Activated naive CD8-positive, alpha-beta T cell treated with anti-CD3 and anti-CD28 coated beads, Interleukin-2, amount 50 U/mL, for 16 hours (primary cell): ENCODE measurements at places on chromosomes 5 and 9.

- DNase-seq: no peak
Measured at GRCh38 chr5:133489632-133490031, 122.7 kb downstream of the FSTL4 start.

DNA sequence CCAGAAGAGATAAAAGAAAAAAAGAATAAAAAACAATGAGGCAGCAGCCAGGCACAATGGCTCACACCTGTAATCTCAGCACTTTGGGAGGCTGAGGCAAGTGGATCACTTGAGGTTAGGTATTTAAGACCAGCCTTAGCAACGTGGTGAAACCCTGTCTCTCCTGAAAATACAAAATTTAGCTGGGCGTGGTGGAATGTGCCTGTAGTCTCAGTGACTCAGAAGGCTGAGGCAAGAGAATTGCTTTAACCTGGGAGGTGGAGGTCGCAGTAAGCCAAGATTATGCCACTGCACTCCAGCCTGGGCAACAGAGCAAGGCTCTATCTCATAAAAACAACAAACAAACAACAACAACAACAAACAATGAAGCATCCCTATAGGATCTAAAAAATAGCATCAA is 121.5 kb downstream of the HMHB1 start:
- no peak for DNase-seq

DNA sequence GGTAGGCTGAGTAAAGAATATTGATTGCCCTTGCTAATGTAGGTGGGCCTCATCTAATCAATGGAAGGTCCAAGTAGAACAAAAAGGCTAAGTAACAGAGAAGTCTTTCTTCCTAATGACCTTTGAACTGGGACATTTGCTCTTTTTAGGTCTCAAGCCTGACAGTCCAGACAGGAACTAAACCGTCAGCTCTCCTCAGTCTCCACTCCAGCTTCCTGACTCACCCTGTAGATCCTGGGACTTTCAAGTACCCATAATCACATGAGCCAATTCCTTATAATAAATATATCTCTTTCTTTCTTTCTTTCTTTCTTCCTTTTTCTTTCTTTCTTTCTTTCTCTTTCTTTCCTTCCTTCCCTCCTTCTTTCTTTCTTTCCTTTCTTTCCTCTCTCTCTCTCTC is 479.5 kb upstream of the PAPPA start:
- DNase-seq: no peak

DNA sequence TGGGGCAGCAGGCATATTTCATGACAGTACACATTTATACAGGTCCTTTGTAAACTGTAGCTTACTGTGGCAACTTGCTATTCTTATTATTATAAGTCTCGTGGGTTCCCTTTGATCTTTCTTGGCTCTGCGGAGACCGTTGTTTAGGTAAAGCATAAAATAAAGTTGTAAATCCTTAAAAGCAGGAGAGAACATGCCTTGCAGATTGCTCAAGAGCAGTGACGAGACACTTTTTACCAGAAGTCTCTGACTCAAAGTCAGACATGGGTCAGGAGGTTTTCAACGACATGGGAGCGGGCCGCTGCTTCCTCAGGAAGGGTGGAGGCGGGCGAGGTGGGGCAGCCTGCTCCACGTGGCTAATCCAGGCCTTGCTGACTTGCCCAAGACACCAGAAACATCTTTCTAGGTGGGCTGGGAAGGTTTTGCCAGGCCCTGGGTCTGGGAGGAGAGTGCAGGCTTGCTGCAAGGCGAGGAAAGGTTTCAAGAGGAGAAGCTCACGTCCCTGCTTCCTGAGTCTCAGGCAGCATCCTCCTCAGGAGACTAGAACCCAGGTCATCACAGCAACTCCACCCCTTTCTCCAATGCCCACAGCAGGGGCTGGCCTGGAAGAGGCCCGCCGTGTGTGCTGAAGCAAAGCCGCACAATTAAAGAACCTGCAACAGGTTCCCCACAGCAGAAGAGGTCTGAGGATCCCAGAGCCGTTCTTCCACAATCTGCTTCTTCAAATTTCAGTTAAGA is 6.5 kb downstream of the TBC1D2 start:
- no peak for DNase-seq

DNA sequence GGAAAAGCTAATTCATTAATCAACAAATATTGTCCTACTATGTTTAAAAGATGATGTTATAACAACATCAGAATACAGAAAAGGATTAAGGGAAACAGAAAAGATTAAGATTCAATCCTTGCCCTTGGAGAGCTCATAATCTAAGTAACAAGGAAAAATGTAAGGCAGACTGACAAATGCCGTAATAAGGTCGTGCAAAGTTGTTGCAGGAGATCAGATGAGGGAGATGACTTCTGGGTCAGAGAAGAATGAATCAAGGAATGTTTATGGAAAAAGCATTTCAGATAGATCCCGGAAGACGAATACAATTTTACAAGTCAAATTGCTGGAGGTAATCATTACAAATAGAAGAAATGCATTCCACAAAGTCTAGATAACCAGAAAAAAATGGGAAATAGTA is 6.4 kb downstream of the ADAMTS6 start:
- no peak for DNase-seq

- no peak for DNase-seq
Measured at GRCh38 chr5:6762116-6762515, 48.9 kb downstream of the TENT4A start.

DNA sequence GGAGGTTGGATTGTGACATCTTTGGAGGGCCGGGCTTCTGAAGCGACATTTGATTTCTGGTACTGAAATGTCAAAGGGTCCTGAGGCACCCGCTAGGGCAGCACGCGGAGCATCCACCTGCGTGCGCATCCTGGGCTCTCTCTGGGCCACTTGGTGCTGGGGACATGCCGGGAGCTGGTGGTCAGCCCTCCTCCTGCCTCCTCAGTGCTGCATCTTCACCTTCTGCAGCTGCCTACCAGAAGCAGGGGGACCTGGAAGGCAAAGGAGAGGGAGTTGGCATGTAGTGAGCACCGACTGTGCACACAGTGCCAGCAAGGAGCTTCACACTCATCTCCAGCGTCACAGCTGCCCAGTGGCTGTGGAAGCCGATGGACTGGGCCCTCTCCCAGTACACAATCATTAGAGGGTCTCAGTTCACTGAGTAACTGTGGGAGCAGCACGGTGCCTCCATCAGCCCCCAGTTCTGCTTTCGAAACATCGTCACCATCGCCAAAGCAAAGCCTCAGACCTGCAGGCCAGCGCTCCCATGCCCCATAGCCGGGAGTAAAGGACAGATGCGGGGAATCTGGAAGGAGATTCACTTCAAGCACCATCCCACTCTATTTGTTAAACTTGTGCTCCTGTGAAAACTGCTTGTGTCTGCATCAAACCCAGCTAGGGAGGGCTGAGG is 138.4 kb downstream of the KCNIP1 start:
- DNase-seq: no peak

- DNase-seq: no peak
Measured at GRCh38 chr5:81590498-81591384, 160.2 kb downstream of the SSBP2 start.

DNA sequence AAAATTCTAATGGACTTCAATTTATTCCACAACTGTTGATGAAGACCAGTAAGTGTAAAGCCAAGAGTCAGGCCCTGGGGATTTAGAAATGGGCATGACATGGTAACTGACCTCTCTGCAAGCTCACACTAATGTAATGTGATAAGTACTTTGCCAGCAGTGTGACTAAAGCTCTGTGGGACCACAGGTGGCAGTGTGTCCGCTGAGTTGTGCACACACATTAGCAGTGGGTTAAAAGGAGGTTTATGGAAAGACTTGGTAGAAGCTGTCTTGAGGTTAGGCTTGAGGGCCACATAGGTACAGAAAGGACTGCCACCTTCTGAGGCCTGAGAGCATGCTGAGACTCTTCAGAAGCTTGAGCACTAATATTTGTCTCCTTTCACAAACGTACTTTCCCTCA is 67.6 kb downstream of the UBAP1 start:
- DNase-seq: no peak

DNA sequence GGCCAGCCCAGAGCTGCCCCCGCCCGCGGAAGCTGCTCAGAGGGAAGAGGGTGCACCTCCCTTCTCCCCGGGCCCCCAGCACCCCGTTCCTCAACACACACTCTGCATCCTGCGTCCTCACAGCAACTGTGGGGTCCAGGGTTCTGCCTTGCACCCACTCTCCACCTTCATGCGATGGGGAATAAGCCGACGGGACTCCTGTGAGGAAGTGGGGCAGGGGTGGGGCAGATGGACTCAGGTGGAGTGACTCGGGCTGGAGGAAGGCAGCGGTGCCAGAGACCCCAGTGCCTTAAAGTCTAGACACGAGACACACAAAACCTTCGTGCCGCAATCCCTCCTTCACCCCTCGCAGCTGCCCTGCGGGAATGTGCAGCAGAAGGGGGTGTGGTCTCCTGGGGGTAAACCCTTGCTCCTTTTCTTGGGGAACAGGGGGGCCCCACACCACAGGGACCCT is 8.6 kb downstream of the BRD3 start:
- DNase-seq: no peak

- no peak for DNase-seq
Measured at GRCh38 chr5:2253040-2253975, 370.6 kb upstream of the IRX4 start.

DNA sequence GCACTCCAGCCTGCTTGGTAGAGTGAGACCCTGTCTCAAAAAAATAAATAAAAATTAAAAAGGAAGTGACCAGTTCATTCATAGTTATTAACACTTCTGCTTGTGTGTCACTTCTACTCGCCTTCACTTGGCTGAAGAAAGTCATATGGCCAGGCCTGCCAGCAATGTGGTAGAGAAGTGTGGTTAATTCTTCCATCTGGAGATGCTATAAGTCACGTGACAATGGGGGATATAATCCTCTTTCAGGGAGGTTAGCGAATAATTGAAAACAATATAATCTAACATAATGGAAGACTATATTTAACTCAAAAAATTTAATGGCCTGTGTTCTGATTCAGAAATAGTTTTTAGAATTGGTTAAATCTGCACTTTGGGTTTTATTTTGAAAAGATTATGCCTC is 305.6 kb downstream of the DOCK8 start:
- no peak for DNase-seq

GRCh38 chr5:74966141-74967026 is 86.0 kb downstream of the GCNT4 start:
- no peak for DNase-seq

- DNase-seq: no peak
Measured at GRCh38 chr9:132242621-132243155, 80.8 kb downstream of the NTNG2 start.

GRCh38 chr5:160548949-160549645 is 127.4 kb downstream of the PTTG1 start:
- DNase-seq: no peak

GRCh38 chr5:97071101-97071500 is 71.3 kb downstream of the LIX1 start:
- no peak for DNase-seq

DNA sequence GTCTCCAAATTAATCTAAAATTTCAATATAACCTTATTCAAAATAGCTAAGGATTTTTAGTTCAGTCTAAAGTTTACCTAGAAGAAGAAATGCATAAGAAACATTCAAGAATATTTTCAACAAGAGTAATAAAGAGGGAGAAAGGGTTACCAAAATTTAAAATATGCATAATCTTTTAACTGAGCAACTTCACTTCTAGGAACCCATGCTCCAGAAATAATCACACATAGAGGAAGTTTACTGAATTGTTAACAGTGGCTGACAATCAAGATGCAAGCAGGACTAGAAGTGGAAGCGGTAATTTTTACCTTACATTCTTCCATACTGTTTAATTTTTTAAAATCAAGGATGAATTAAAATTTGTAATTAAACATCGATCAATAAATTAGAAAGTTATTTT is 1.9 kb downstream of the PJA2 start:
- DNase-seq: no peak

DNA sequence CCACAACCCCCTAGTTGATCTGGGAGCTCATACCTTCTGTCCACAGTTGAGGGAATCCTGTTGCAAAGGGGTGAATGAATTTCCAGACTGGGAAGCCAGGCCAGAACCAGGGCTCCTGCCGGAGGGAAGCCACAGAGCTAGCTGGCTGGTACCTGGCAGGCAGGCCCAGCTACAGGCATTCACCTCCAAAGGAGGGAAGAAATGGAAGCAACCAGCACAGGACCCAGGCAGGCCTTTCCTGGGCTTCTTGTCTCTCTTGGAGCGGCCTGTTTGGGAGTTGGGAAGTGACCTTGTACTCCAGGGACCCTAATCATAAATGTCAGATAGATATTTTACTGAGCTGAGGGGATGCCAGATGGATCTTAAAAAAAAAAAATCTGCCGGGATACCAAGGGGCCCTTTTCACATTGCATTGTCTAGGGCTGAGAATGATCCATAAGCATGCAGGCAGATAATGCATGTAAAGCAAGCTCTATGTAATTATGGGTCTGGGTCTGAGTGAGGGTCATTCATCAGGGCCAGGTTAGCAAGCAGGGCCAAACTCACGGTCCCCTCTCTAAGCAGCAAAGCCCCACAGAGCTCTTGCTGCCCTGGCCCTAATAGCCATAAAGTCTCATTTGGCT is 8.4 kb downstream of the NR2F1 start:
- no peak for DNase-seq

DNA sequence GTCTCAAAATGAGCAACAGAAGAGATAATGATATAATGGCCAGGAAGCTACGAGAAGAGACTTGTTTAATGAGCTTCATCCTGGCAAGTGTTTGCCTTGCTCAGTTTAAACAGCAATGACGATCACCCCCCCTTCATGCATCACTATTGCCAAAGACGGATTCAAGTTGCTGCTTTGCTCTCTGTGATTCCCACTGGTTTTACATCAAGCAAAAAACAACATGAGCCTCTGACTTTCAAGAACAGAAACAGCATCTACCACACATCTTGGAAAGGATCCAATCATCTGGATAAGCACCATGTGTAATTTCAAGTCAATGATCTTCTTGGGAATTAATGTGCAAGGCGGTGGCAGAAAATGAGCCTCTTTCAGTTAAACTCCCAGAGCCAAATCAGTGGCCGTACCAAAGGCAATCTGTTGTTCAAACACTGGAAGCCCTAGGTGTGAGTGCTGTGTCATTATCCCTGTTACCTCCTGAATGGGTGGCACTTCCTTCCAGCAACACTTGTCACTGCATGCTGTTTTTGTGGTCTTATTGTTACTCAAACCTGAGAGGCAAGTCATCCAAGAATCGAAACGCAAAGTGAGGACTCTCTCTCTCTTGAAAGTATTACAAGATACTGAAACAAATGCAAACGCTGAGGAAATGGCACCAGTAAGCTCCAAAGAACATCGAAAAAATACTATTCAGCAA is 72.8 kb downstream of the MED27 start:
- no peak for DNase-seq

DNA sequence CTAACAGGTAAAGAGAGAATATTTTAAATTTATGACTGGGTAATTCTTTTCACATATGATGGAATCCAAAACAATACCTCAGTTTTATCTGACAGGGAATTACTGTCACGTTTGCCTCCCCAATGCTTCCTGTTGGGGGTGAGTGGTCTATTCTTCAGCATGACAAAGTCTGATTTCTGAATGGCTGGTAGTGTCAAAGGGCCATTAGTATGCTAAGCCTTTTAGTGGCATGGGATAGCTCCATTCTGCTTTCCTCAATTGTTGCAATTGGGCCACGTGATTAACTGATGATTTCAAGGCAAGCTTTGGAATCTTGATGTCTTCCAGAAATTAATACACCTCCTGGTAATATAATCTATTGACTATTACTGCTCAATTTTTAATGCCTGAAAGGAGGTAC is 14.7 kb upstream of the NDUFS4 start:
- DNase-seq: no peak

- no peak for DNase-seq
Measured at GRCh38 chr5:120092649-120093048, 371.5 kb upstream of the PRR16 start.

GRCh38 chr9:21801683-21802417 is 586 bp upstream of the MTAP start:
- DNase-seq: no peak
